ENCODE measurements at places on chromosomes 5 and 9.

DNA sequence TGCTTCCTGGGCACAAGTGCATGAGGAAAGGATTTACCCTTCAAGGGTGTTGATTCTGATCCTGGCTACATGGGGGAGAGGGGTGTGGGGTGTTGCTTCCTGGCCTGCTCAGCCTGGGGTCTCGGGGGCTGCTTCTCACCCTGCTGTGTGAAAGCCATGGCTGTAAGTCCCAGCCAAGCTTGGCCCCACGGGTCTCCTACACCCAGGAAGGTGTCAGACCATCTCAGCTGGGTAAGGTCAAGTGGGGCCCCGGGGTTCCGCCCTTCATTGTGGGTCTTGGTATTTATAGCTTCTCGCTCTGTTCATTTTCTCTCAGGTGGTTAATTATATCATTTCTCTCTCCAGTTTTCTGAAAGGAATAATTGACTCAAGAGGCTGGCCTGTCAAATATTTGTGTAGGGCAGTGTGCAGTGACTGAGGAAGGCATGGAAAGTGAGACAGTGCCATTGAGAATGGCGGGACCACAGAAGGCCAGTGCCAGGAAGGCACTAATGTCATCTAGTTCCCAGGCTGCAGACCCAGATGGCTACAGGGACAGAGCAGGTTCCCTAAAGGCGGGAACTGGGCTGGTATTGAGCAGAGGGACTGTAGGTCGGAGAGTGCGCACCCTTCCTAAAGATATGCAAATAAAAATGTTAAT lies 126.0 kb downstream of the FOXD1 start:
- DNase-seq, result no peak

- no peak for DNase-seq
These were observed 21.0 kb downstream of the TIMD4 start for GRCh38 chr5:156942064-156942463.

DNA sequence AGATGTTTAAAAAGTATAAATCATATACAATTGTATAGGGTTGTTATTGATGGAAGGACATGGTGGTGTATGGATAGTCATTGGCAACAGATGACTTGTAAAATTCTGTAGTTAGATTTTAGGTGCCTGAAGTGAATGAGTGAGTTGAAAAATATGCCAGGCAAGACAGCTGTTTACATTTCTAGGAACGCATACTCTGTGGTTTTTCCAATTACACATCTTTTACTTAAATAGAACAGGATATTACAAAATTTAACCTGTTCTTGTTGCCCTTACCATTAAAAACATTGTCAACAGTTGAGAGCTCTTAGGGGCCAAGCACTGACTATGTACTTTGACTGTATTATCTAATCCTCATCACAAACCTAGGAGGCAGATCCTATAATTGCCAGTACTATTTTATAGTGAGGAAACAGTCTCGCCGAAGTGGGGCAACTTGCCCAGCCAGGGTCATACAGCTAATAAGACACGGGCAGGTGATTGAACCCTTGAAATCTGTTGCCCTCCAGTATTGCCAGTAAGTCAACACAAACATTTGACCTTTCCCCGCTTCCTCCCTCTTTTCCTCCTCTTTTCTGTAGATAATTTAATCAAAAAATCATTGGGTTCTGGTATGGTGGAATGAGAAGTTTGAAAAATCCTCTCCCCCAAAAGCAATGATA lies 88.6 kb downstream of the MACROH2A1 start:
- peak; percentile 58 for DNase-seq

DNA sequence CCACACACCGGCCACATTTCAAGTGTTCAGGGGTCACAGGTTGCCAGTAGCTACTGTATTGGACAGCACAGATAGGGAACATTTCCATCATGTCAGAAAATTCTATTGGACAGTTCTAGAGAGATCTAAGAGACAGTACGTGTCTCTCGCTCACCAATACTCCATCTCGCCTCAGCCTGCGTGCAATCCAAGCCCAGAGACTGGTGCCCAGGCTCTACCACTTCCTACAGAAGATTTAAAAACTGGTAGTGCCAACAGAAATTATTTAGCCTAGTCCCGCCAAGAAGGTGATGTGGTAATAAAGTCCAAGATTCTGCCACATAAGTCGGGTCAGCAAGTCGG lies 390 bp upstream of the SNX2 start:
- no peak for DNase-seq

DNA sequence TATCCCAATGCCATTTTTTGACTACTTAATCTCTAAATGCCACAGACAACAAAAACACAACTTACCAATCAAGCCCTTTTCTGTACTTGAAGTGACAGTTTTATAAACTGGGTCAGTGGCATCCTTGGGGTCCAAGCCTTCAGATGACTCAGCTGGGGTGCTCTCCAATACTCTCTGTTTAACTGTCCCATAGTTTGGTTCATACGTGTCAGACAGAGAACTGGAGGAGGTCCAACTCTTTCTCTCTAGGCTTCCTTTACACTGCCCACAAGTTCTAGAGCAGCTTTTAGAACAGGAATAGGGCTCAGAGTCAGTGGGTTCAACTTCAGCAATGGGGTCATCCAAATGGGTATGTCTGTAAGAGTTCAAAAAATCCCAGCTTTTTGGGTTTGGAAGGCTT lies 166.9 kb downstream of the CDC42SE2 start:
- no peak for DNase-seq

- DNase-seq, result peak; percentile 81
These were observed 282.1 kb downstream of the CRB2 start for GRCh38 chr9:123637945-123638634.

- DNase-seq, result no peak
These were observed 103.2 kb downstream of the FSTL4 start for GRCh38 chr5:133508845-133509741.

GRCh38 chr5:76732405-76733048 lies 16.6 kb downstream of the F2R start:
- DNase-seq, result no peak

DNA sequence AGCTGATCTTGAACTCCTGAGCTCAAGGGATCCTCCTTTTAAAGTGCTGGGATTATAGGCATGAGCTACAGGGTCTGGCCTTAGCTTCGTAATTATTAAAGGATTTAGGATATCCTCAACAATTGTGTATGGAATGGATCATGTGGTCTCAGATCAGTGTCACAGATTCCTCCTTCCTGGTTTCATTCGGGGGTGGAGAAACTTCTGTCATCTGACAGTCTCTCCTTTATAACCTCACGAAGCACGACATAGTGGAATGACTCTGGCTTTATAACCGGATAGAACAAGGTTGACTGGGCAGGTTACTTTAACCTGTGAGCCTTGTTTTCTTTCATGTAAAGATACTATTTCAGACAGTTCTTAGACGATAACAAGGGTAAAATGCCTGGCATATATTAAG lies 4.4 kb upstream of the GNG10 start:
- no peak for DNase-seq

DNA sequence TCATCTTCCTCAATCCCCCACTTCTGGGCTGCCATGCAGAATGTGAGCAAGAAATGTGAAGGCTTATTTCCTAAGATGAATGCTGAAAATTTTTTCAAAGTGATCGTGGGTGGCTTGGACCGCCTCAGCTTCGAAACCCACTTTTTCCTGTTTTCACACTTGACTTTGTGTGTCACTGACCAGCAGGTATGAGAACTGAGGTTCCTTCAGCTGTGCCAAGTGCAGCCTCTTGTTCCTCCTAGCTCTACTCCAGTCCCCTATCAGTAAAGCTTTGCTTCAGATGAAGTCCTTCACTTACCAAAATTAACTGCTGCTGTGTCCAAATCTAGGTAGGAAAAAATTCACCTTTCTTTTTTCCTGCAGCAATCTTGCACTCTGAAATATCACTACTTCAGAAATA lies 382.6 kb downstream of the DTWD2 start:
- no peak for DNase-seq

GRCh38 chr5:2011481-2012411 lies 129.0 kb upstream of the IRX4 start:
- DNase-seq, result peak; percentile 2

- DNase-seq, result no peak
These were observed 379.5 kb upstream of the KLF4 start for GRCh38 chr9:107869111-107869510.

- DNase-seq, result no peak
These were observed 18.5 kb downstream of the CAMSAP1 start for GRCh38 chr9:135888766-135889394.

DNA sequence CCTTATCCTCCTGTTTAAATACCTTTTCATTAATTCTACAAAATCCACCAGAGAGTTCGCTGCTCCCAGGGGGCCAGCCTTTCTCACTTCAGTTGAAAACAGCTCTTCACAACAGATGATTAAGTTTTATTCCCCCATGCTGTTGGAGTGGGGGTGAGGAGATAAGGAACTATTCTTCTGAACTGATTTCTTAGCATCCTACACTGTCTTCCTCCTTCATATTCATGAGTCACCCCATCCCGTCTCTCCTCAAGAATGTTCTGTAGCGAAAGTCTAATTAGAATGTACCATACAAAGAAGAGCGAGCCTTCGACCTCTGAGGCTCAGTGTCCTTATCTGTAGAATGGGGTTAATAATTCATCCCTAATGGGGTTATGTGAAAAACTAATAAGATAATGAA lies 138.0 kb downstream of the PIK3R1 start:
- DNase-seq, result no peak

DNA sequence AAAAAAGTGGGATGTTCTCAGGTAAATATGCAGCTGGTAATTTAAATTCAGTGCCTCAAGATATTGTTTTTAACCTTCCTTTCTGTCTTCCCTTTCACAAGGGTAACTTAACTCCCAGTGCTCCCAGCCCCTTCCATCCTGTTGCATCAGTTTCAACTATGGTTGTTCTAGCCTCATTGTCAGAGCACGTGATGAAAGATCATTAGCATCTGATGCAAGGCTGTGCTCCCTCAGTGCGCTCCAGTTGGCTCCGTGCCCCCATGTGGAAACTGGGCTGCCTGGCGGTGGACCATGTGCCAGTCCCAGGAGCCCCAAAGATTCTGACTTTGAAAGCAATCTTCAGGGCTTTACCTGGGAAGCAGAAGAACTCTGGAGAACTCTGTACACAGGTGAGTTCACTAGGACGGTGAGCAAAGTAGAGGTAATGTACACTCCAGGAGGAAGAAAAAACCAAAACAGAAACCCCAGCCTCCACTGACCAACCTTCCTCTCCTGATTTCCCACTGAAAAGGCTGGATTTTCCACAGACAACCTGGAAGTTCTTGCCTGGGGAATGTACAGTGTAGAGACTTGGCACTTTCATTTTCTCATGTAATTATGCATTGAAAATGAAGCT lies 96.9 kb downstream of the SLC1A3 start:
- no peak for DNase-seq

DNA sequence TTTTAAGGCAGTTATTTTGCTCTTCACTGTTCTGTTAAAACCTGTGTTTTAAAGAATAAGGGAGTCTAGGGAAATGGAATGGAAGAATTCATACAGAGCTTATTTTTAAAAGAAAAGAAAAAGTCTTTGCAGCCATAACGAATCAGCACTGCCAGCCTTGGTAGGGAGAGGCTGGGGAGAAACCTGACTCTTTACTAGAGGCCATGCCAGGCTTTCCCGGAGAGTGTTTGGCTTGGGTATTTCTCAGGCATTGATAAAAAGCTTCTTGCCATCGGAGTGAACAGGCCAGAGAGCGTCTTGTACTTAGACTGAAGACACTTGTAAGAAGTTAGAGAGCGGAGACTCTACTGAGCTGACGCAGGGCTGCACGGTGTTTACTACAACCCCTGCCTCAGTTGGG lies 72.7 kb upstream of the NFIL3 start:
- no peak for DNase-seq
